ENCODE measurements at places on chromosomes 6 and 20.

GRCh38 chr20:45230631-45231030 is 9.5 kb downstream of the SEMG2 start:
- DNase-seq, result no peak

GRCh38 chr6:22513667-22514066 is 55.7 kb upstream of the HDGFL1 start:
- no peak for DNase-seq

DNA sequence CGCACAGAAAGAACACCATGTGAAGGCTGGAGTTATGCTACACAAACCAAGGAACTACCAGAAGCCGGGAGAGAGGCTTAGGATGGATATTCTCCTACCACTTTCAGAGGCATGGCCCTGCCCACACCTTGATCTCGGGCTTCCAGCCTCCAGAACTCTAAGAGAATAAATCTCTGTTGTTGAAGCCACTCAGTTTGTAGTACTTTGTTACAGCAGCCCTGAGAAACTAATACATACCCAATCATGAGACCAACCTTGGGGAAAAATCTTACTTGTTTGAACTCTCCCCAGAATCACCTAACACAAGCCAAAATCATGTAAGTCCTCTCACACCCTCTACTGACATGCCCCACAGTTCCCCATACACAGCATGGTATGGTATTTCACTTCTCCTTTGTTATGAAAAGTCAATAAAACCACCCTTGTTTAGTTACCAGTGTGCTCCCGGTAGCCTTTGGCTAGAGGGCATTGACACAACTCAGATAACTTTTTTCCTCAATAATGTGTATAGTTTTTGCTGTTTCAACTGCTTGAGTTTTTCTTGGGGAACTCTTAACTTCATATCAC is 40.7 kb upstream of the SLC2A12 start:
- no peak for DNase-seq

DNA sequence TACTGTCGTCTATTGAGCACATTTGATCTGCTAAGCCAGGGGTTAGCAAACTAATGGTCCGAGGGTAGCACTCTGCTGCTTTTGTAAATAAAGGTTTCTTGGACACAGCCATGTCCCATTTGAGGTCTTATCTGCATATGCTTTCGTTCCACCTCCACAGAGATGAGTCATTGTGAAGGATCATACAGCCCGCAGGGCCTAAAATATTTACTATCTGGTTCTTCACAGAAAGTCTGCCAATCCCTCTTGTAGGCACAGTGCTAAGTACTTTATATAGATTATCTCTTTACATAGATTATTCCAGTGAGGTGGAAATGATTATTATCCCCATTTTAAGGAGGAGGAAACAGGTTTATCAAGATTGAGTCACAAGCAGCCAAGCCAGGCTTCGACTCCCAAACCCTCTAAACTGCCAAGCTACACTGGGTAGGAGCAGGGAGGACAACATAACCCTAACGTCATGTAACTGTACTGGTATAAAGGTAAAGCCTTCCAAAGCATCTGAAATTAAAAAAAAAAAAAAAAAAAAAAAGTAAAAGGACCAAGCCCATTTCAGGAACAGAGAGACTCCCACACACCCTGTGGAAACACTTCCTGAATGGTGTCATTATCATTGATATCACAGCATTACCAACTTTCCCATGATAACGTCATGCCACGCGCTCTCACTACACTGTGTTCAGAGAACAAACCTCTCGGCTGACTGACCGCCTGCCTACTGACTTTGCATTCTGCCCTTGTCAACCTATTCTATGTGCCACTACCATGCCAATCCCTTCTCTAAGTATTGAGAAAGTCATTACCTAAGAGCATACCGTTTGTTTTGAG is 101.0 kb downstream of the KIF16B start:
- no peak for DNase-seq

DNA sequence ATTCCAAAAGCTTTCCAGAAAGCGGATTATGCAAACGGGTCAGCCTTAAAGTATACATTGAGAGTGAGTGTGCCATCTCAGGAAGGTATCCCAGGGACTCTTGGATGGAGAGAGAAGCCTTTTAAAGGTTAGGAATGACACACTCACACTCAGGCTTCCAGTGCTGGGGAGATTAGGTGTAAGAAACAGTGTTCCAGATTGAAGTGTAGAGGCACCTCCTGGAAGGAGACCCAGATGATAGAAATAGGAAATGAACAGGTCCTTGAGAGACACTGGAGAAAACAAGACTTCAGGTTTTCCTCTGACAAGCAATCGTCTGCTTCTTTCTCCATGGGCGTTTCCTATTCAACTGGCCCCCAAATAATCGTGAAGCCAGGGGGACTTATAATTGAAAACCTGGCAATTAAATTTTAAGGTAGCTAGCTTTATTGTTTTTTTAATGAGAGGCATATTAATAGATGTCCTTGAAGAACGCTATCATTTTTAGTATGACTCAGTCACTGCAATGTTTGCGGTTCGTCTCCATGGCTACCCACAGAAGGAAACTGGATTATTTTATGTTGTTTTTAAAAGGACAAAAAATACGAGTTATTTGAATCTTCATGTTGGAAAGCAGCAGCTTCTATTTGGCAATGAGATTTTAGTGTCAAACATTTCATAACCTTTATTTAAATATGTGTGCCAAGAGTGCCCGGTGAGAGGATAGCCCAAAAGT is 85.3 kb downstream of the TRMT6 start:
- DNase-seq, result no peak

DNA sequence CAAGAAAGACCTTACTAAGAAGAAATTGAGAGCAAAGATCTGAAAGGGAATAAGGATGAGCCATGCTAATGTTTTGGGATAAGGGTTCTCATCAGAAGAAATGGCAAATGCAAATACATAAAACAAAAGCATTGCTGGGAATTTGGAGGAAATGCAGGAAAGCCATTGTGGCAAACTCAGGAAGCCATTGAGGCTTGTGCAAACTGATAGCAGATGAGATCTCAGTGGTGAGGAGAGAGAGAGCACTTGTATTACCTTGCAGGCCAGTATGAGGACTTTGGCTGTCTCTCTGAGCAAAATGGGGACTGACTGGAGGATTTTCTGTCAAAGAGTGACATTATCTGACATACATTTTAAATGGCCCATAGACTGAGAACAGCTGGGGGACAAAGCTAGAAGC is 103.0 kb downstream of the ADGRB3 start:
- no peak for DNase-seq

DNA sequence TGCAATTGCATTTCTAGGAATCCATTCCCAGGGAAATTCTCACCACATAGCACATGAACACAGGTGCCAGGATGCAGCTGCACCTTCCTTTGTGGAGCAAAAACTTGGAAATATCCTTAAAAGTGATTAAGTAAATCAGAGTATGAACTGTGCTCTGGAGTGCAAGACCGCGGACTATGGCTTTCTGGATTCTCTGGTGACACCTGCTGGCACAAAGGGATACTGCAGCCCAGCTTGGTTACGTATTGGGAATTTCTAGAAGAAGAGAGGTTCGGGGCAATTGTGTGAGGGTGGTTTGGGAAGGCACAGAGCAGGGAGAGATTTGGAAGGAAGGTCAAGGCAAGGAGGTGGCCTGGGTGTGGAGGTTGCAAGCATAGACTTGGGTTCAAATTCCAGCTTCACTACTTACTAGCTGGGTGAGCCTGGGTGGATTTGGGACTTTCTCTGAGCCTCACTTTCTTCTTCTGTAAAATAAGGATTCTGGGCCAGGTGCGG is 15.9 kb upstream of the PEDS1 start:
- peak; percentile 72 for DNase-seq

DNA sequence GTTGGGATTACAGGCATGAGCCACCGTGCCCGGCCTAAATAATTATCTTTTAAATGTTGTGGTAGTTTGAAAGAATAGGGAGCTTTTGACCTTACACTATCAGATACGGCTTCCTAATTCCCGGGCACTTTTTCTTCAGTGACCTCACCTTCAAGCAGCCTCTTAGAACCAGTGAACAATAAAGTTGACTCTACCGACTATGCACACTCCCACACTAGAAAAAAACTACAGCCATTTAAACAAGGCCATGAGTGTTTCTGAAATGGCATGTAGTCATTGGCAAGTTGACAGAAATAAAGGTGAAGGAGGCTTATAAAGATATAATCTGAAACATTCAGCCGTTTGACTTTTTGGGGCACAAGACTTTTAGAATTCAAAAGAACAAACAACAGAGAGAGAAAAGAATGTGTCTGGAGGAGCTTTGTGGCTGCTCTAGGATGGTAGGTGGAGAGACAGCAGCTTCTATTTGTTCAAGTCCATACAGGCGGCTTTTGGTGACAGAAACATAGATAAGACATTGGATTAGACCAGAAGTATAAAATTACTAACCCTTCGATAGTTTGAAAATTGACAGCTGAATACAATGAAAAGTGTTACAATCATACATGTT is 75.2 kb downstream of the GJA1 start:
- no peak for DNase-seq

DNA sequence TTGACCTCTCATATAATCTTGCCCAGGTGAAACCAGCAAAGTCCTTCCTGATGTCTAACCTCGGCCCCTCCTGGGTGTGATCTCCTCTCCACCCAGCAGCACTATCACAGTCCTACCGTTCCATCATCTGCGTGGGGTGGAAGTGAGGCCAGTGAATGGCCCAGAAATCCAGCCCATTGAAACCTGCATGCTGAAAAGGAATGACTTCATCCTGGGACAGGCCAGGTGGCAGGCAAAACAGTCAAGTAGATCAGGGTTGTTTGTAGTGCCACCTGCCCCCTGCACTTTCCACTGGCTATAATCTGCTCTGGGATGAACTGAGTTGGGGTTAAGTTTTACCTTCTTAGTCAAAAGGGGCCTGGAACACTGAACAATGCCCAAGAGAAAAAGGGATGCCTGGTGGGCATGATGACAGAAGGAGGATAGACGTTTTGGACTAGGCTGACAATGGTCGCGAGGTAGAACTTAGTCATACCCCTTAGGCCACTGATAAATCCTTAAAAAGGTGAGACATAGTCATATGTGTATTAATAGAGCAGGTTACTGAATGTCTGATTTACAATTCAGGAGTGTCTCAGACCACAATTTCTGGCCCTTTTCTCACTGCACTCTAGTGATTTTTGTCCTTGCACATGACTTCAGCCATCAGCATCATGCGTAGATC is 8.1 kb upstream of the HSP90AB1 start:
- DNase-seq, result no peak

DNA sequence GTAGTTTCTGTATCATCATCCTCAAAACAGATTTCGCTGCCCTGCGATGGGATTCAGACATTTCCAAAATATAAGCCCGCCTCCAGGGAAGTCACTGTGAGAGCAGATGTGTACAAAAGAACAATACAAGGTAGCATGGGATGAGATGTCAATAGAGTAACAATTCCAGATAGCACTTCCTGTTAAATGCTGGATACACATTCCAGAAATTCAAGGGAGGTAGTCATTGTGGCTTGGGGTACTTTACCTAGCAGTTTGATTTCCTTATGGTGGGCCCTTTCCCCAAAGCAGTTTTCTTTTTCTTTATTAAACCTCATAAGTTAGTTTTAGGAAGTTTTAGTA is 2.5 kb downstream of the RNF217 start:
- DNase-seq, result no peak

DNA sequence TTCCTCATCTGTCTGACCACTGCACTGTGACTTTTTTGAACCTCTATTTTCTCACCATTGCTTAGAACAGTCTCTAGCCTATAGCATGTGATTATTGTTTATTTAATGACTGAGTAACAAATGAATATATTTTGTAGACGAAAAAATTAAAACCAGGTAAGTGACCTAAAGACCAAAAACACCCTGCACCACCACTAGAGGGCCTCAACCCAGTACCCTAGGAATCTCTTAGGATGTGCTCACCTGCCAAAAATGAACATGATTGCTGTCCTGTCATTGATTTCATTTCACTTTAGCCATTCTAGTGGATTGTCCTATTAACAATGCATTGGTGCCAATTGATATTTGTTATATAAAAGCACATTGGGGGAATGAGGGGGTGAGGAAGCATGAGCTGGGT is 199.1 kb downstream of the COL9A1 start:
- no peak for DNase-seq

- peak; percentile 56 for DNase-seq
Measured at GRCh38 chr20:63639093-63639975, 12.4 kb upstream of the GMEB2 start.

- no peak for DNase-seq
Measured at GRCh38 chr6:157656437-157656997, 166.5 kb upstream of the SNX9 start.

- no peak for DNase-seq
Measured at GRCh38 chr6:99014061-99014460, 66.3 kb upstream of the FBXL4 start.

DNA sequence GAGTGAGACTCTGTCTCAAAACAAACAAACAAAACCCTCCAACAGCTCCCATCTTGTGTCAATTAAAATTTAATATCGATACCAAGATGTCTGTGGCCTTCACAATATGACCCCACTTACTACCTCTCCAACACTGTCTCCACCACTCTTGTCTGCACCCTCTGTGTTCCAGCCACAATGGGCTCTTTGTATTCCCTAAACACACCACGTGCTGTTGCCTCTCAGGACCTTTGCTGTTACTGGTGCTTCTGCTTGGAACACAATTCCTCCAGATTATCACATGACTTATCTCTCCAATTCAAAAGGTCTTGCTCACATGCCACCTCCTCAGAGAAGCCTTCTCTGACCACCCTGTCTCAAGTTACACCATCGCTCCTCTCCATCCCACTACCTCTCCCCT is 6.0 kb upstream of the HCK start:
- no peak for DNase-seq

DNA sequence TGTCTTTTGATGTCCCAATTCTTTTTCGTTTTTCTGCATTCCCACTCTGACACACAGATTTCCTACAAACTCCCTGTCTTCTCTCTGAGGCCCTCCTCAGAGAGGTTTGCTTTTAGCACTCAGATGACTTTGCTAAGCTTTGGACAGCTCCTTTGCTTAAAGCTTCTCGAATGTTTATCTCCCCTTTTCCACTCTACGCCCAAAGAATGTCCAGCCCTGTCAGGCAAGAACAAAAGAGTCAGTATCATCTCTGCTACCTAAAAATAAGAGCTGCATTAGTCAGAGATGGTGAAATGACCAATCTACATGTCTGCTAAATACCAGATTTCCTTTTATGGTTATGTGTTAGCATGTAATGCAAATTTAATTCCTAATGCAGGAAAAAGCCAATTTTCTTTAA is 56.8 kb downstream of the PREP start:
- DNase-seq, result no peak

GRCh38 chr6:168225471-168225911 is 94.1 kb downstream of the DACT2 start:
- no peak for DNase-seq

DNA sequence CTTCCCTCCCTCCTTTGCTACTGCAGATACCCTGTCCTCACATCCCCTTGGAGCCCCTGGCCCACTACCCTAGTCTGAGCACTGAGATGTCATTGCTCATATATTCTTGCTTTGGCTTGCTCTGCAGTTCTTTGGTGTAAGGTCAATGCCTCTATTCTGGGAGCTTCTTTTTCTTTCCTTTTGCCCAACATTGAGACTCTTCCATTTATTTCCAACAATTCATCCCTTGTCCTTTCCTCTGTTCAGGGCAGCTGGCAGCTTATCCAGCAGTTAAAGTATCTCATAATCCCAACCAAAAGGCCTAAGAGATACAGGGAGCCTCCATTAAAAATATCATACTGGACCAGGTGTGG is 23.6 kb downstream of the L3MBTL1 start:
- DNase-seq, result no peak

- DNase-seq, result peak; percentile 50
Measured at GRCh38 chr6:34791701-34792604, at the start of gene BLTP3A. Gene BLTP3A, plus strand, starts transcription at chr6:34792083. Its CDS starts 168 bp downstream, at chr6:34792251.

Measured in T-helper 1 cell (primary cell).